GM12891 (cell line): ENCODE measurements at places on chromosomes 2 and 18.

- no peak for DNase-seq
Measured at GRCh38 chr2:105176429-105176828, 65.1 kb upstream of the GPR45 start.

DNA sequence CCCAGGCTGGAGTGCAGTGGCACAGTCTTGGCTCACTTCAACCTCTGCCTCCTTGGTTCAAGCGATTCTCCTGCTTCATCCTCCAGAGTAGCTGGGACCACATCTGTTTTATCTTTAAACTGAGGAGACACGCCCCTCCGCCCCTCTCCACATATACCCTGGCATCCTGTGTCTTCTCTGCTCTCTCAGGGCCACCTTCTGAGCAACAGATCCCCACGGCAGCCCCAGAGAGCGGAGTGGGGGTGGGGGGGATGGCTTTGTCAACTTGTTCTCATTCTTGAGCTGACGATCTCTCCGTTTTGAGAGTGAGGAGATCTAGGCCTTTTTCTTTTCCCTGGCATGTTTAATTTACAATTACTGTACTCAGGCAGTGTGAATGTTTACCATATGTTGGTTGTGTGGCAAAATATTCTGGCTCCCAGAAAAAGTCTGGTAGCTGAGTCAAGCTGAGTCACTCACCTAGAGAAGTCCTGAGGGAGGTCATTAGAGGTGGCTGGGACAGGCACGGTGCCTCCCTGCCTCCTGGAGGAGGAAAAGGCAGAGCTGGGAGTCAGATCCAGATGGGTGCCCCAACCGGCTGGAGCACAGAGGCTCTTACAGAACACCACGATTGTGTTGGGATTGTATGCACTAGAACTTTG lies 19.5 kb upstream of the ID2 start:
- DNase-seq = no peak

GRCh38 chr2:237320801-237321560 lies 93.0 kb downstream of the COL6A3 start:
- DNase-seq = no peak

DNA sequence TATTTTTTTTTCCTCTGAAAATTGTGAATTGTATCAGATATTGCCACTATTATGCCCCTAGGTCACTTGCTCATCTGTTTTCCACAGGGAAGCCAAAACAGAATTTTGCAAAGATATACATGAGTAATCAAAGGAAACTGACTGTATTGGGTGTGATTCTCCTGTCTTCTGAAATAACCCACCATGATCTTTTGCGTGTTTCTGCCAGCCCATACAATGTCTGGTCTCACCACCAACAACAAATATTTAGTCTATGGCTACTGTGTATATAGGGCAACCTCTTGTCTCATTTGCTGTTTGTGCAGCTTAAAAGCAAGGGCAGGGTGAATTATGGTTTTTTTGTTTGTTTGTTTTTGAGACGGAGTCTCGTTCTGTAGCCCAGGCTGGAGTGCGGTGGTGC lies 26.5 kb downstream of the EPAS1 start:
- DNase-seq = no peak

GRCh38 chr2:142876423-142876822 lies 1.0 kb upstream of the KYNU start:
- no peak for DNase-seq

- no peak for DNase-seq
Measured at GRCh38 chr2:136645236-136645828, 120.0 kb upstream of the THSD7B start.

DNA sequence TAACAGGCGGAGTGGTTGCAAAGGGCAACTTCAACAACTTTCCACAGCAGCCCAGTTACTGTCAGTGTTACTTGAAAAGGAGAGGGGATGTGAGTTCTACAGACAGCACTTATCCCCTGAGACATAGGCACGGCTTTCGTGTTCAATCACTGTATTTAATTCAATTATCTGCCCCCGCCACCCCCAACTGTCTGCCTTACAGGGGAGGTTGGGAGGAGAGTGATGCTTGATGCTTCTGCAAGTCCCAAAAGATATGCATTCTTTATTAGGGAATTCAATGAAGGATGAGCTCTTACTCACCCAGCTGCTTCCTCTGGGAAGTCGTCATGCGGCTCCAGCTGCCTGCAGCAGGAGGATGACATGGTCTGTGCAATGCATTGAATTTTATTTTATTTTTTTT lies 639.9 kb downstream of the DCC start:
- no peak for DNase-seq

DNA sequence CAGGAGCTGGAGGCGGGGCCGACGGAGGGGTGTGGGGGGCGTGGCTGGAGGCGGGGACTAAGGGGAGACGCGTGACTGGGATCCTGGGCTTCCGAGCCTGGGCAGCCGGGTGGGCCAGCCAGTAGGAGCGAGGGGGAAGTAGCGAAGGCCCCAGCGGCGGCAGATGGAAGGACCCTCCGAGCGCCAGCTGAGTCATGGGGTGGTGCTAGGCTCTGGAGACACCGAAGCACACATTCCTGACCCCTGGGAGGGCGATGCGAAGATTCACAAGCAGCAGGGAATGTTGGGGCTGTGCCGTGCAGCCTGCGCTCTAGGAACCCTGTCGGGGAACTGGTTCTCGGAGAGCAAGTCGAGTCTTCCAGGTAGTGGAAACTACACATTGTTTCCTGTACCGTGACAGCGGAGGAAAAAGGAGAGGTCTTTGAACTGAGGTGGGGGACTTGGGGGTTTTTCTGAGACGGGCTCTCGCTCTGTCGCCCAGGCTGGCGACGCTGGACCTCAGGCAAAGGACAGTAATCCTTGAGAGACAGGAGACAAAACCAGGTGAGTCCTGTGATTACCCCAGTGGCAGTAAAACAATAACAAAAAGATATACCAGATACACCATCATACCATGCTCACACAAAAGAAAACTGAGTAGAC lies 650 bp upstream of the AFG3L2 start:
- no peak for DNase-seq

DNA sequence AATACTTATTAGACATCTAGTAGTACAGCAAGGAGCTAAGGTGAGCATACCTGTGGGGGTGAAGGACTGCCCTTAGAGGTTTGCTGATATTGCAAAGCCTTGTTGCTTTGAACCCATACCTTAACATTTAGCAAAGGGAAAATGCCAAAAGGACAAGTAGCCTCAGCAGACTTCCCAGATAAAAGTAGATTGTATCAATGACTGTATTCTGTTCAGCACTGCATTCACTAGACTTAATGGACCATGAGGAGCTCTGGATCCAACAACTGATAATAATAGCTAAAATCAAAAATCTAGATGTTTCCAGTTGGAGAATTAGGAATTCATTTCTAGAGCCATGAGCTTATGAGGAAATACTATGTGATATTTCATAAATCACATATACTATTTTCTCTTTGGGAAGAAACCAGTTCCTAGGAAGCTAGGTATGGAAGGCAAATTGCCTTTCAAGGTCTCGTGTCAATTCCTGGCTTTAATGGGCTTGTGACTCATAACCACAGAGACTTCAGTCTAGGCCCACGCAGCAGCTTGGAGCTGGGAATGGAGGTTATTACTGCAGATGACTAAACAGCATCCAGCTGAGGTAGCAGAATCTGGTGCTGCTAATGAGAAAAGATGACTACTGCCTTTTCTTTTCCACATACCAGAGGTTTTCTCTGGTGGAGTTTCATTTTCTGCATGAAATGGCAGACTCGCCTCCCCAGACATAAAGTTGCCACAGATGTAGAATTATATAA lies 191.2 kb upstream of the NABP1 start:
- DNase-seq = no peak

DNA sequence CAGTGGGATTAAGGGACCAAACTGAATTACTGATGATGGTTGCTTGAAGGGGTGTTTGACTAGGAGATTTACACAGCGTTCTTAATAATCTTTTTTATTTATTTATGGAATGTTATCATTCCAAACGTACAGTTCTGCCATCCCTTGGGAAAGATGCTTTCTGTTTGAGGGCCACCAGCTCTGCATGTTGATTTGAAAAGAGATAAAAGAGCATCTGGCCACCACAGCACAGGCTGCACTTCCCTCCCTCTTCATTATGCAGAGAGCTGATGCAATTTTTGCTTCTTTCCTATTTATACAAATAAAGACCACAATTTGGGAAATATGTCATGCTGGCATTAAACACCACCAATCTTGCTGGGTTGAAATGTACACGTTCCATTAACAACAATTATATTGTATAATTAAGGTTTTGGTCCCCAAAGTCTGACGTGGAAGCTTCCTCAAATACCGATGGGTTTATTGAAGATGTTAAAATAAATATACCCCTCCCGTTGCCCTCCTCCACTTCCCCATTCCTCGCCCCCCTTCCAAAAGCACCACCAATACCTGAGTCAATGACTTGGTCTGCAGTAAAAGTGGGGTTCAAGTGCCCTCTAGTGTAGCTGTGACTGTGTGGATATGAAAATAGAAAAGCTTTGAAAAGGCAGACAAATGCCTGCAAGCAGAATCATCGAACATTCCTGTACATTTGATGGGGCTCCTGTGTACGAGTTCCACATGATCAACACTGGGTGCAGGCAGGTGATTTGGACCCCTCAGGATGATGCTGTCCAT lies 211.9 kb downstream of the HRH4 start:
- DNase-seq = no peak

DNA sequence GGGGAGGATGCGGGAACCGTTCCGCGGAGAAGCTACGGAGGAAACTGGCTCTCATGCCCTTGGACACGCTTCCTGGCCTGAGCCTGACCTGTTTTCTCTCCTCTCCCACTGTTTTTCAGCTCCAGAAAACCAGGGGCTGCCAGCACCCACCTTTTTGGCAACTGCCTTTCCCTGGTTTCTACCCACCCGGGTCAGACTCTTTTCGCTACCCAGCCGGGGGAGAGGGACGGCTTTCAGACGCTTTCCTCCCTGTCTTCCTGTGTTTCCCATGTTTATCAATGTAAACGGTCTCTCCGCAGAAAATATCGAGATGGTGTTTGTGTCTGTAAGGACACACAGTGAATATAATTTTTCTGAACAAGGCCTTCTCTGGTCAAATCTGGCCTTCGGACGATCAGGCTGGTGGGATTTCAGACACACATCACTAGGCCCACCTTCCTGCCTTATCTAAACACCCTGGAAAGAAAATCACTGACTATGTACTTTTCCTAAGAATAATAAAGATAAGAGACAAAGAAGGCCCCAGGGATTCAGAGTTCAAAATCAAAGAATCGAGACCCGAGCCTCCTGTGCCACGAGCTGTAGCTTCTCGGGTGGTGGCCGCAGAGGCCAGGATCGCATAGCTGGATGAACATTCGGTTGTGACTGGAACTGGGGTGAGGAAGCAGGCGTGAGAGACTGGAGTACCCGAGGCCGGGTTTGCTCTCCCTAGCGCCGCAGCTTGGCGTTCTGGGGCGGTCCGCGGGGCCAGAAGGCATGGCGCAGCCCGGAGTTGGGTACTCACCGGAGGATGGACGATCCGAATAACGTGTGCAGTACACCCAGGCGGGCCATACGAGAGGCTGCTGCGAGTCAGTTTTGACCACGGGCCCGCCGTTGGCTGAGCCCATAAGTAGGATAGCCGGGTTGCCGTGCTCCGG lies 1.7 kb downstream of the EN1 start:
- DNase-seq = no peak

DNA sequence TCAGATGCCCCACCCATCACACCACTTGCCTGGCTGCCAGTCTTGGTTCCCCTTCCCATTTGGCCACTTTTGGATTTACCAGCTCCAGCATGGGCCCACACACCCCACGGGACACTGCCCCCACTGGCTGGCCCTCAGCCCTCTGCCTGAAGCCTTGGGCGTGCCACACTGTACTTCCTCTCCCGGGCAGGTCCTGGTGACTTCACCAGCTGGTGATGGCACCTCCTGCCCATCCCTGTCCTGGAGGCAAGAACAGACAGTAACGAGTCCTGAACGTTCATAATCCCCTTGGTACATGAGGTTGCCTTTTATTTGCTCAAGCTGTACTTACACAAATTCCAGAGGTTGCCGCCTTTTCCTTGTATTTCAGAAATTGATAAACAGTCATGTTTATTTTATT lies 81.1 kb downstream of the TMEM17 start:
- DNase-seq = no peak

- no peak for DNase-seq
Measured at GRCh38 chr2:86226636-86227520, 27.6 kb downstream of the MRPL35 start.

GRCh38 chr18:75209129-75209950 lies at the start of gene PTGR3:
TSS of gene PTGR3 (minus strand) at chr18:75209139. CDS start at chr18:75209058, 81 bp downstream.
- peak; percentile 65 for DNase-seq

- no peak for DNase-seq
Measured at GRCh38 chr18:43392168-43392567, 114.9 kb upstream of the SYT4 start.

DNA sequence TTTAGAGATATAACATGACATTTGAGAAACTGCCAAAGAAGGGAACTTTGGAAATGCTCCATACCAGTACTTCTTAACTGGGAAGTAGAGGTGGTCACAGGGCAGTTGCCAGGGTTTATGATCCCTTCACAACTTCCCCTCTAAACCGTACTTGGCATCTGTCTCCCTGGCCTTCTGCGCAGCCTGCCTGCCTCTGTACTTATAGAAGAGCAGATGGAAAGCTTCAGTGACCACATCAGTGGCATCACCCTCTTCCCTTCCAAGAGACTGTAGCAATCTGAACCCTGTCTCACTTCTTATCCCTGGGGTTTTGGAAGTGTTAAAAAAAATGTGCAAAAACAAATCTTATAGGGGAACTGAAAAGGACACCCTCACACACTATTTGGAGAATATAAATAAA lies 64.1 kb downstream of the EIF2AK3 start:
- DNase-seq = no peak

GRCh38 chr18:407626-408224 lies 92.8 kb downstream of the COLEC12 start:
- no peak for DNase-seq

DNA sequence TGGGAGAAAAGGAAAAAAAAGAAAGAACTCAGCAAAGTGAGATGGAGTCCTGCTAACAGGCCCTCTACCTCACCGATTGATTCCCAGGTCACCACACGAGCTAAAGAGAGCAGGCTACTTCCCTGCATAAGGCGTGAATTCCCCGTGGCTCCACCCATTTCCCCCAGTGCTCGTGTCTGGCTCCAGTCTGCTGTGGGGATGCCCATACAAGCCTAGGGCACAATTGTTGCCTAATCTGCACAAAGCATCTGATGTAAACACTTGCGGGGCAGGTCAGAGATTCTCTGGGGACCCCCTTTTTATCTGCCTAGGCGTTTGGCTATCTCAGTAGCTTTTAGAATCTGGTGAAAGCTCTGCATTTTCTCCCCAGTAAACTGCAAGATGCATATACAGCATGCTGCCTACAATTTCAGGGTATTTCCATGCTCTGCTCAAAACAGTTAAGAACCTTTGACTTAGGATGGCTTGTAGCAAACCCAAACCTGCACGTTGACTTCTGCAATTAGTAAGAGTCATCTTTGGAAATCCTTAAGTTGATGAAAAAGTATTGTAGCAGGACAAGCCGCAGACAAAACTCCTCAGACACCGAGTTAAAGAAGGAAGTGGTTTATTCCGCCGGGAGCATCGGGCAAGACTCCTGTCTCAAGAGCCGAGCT lies 34.8 kb downstream of the MYO3B start:
- DNase-seq = no peak
